Left lobe of liver (tissue), 2 donors: ENCODE measurements at places on chromosomes 3 and 15.

DNA sequence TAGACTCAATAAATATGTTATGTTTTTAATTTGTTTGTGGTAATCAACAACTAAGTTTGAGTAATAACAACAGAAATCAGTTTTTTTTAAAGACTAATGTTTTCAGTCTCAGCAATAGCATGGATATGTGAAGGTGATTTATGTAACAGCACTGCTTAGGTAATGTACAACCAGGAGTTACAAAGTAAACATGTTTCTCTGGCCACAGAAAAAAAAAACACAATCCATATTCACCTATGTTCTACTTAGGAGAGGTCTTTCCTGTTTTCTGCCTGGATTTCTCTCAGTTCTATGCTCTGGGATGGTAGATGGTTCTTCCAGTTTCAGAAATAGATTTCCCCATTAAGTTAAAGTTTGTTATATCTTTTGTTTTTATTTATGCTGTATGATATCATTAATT is 579.4 kb downstream of the SI start:
- DNase-seq: no peak

GRCh38 chr15:93043621-93044300 is 45.2 kb downstream of the RGMA start:
- DNase-seq: no peak

- DNase-seq: no peak
Measured at GRCh38 chr3:157416347-157417087, 20.1 kb upstream of the PTX3 start.

DNA sequence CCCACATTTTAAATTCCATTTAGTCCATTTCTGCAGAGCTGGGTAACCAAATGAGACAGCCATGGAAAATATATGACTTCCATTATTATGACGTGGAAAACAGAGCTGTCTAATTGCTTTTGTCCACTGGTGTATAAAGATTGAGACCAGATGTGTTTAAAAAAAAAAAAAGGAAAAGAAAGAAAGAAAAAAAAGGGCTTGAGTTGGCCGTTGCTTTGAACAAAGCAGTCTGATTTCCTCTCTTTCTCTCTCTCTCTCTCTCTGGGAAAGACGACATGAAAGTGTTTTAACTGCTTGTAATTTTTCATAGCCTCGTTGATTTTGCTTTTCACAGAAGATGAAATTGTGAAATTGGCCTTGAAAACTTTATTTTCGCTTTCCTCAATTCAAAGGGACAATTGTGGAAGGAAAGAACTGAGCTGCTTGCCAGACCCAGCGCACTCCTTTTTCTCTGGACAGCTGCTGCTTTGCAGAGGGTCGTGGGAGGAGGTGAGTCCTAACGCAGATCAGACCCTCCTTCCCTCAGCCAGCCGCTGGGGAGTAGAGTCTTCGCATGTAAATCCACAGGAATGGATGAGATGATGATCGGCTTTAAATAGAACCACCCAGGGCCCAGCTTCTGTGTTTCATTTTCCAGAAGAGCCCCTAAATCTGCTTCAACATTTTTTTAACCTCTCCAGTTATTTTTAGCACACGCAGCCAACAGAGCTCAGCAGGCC is 42.8 kb upstream of the UBE2E1 start:
- DNase-seq: no peak

DNA sequence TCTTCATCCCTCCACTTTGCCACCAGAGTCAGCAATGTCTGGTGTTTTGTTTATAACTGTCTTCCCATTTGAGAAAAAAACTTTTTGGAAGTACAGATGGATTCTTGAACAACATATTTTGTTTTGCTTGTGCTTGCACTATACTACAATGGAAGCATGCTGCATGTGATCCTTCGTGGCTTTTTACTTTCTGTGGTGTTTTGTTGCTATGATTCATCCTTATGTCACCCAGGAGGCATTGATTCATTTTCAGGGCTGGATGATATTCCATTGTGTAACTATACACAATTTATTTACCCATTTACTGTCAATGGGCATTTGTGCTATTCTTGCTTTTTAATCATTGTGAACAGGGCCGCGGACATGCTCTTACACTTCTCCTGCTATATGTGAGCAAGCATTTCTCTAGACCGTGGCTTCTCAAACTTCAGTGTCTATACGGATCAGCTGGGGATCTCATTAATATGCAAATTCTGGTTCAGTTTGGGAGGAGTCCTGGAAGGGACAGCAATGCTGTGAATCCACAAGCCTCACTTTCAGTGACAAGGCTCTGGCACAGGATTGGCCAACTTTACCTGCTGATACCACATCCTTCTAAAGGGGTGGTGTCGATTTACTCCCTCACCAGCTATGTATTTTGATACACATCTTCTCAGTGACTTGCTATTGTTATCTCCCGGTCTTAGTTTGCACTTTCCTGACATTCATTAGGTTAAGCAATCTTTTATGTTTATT is 65.9 kb downstream of the POLR2M start:
- no peak for DNase-seq

DNA sequence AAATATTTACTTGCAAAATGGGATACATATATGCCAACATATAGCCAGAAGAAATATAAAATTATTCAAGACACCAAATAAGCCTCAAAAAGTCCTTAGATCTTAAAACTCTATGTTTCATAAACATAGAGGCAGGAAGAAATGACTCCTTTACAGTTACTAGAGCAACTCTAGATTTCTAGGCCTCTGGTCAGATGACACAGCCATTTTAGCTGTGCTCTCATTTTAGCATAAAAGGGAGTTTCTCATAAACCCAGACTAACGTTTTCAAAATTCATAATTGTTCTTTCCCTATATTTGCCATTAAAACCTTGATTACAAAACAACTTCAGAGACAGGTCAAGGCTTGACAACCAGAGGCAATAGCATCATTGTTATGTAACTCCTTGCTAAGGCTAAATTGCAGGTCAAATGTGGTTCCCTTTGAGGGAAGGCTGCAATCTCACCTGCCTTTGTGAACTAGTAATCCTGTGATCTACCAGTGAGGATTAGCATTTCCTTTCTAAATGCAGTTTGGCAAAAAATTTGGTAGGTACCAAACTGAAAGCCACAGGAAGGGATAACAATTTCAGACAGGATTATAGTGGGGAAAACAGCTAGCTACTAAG is 8.2 kb downstream of the THOC7 start:
- no peak for DNase-seq

DNA sequence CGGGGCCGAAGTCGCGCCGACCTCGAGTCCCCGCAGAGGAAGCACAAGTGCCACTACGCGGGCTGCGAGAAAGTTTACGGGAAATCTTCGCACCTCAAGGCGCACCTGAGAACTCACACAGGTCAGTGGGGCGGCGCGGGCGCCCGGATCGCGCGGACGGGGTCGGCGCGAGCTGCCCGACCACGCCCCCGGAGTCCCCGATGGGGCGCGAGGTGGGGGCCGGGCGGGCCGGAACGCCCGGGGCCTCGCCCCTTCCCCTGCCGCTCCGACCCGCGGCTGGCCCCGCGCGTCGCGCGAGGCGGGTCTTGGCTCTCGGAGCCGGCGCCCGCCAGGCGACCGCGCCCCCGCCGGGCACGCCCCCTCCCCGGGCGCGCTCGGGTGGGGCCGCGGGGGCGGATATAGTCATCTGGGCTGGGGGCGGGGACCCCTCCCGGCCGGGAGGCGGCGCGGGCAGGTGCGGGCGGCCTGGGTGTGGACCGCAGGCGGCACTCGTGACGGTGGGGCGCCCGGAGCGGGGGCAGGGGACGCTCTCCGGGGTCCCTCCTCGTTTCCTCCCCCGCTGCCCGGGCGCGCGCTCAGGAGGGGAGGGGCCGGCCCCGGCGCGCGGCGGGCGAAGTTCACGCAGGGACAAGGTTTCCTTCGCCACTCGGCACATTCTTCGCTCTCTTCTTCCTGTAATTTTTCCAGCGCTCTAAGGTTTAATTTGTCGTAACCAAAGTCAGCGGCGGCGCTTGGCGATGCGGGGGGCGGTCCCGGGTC is 1.2 kb downstream of the KLF13 start:
- peak; percentile 86 for DNase-seq

GRCh38 chr3:38114052-38114874 is 22.7 kb downstream of the ACAA1 start:
- peak; percentile 43 for DNase-seq

- DNase-seq: no peak
Measured at GRCh38 chr3:144129536-144130214, 158.1 kb downstream of the DIPK2A start.

DNA sequence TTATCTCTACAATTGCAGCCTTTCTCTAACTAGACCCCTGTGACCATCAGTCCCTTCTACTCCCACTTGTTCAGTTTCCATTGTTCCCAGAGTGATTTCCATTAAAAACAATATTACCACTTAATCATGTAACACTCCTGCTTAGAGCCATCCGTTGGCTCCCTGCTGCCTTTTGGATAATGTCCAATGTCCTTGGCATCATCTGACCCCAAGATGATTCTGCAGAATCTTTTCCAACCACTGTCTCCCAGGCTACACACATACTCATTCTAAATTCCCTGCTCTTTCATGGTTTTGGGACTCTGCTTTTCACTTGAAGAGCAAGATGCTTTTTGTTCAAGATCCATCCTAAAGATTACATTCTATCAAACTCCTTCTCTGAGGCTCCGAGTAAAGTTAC is 7.1 kb downstream of the KCNH8 start:
- no peak for DNase-seq

DNA sequence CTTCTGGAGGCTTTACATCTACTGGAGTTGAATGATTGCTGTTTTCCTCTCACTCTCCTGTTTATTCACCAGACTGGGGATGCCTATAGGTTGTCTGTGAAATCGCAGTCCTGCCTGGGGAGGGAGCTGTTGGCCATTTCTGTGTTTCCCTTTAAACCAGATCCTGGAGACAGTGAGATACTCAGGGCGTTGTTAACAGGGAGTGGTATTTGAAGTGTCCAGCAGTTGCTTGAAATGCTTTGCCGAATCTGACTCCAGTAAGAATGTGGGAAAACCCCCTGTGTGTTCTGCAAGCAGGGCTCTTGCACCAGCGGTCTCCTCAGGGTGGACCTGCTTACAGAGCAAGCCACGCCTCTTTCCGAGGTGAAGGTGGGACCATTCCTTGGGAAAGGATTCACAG is 4.3 kb upstream of the LRRK1 start:
- DNase-seq: no peak

GRCh38 chr3:127449486-127450212 is 140.9 kb downstream of the TPRA1 start:
- no peak for DNase-seq

GRCh38 chr15:52343831-52344230 is 48.2 kb upstream of the MYO5C start:
- no peak for DNase-seq

GRCh38 chr15:67840749-67841512 is 1.1 kb upstream of the RNU6-1 start:
- no peak for DNase-seq

- no peak for DNase-seq
Measured at GRCh38 chr15:42363487-42363886, 4.2 kb downstream of the CAPN3 start.

DNA sequence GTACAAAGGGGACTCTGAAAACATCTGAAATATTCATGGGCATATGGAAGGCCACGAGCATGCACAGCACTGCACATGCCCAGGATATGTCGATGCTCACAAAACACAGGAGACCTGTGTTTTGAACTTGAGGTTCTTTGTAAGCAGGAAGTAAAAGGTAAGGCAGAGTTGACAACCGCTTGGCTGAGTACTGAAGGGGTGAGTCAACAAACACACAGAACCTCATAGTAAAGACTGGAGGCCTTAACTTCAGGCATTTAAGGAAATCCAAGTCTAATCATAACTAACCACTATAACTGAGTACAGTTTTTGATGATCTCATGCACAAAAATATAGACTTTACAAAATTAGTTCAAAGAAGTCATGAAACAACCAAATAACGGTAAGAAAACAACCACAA is 80.6 kb downstream of the MYO9A start:
- DNase-seq: no peak

GRCh38 chr3:151609491-151609890 is 124.2 kb upstream of the AADACL2 start:
- no peak for DNase-seq

DNA sequence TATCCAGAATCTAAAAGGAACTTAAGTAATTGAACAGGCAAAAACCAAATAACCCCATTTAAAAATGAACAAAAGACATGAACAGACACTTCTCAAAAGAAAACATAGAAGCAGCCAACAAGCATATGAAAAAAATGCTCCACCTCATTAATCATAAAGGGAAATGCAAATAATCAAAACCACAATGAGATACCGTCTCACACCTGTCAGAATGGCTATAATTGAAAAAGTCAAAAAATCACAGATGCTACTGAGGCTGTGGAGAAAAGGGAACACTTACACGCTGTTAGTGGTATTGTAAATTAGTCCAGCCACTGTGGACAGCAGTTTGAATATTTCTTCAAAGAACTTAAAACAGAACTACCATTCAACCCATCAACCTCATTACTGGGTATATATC is 220.7 kb downstream of the MEX3B start:
- DNase-seq: no peak

- DNase-seq: no peak
Measured at GRCh38 chr15:66474135-66474534, 23.4 kb downstream of the SNAPC5 start.

DNA sequence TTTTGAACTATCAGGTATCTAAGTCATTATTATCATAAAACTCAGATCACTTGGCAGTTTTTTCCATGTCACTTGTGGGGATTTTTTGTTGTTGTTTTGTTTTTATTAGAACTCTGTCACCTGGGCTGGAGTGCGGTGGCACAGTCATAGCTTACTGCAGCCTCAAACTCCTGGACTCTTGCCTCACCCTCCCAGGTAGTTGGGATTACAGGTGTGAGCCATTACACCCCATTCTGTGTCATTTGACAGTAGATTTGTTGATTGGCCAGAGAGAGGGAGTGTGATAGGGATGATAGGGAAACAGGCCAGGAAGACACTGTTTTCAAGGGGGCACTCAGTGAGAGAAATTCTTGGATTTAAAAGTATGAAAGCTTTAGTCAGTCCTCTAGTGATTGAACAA is 54.7 kb upstream of the SCAANT1 start:
- DNase-seq: no peak

GRCh38 chr3:29382409-29382808 is 101.5 kb downstream of the RBMS3 start:
- DNase-seq: no peak

DNA sequence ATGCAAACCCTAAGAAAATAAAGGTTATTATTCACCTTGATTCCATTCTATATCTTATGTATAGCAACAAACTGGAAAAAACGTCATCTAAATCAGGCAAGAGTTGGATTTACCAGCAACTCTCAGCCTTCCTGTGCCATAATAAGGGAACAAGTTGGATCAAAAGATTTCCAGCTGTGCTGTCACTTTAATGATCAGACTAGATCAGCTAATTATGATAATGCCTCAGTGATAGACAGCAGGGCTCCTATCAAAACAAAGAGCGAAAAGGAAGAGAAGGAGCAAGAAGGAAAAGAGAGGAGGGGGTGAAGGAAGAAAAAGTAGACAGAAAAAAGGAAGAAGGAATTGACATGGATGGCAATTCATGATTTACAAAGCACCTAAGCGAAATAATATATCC is 36.7 kb upstream of the BCL6 start:
- no peak for DNase-seq
